ENCODE measurements at places on chromosomes 2 and 18. TPM values are rescaled to one million over a fixed set of nuclear protein-coding genes. Genes with fewer than 3 reads are reported as not detected.
A peak's percentile ranks its signal among the peaks of the same experiment; 100 is the strongest.

MARCHF4 gene
- polyA plus RNA-seq = not detected

CD302 gene
- polyA plus RNA-seq = 16.0 TPM

ALK gene
- polyA plus RNA-seq = not detected

AKAIN1 gene
- polyA plus RNA-seq = not detected

CRACDL gene
- 0.14 TPM for polyA plus RNA-seq

SERPINB5 gene
- not detected for polyA plus RNA-seq

GLB1L gene
- 6.2 TPM for polyA plus RNA-seq

MC2R gene
- not detected for polyA plus RNA-seq

GRCh38 chr2:120740375-120740764 lies 4.7 kb downstream of the GLI2 start:
- no peak for DNase-seq

GRCh38 chr18:36814994-36815393 lies 13.8 kb downstream of the TPGS2 start:
- DNase-seq = no peak

GRCh38 chr2:174350018-174350417 lies 15.3 kb downstream of the SP9 start:
- no peak for DNase-seq

GRCh38 chr2:45706033-45706432 lies 54.6 kb downstream of the PRKCE start:
- no peak for DNase-seq

- no peak for DNase-seq
These were observed 68.9 kb downstream of the RTN4 start for GRCh38 chr2:54981385-54981784.

DNA sequence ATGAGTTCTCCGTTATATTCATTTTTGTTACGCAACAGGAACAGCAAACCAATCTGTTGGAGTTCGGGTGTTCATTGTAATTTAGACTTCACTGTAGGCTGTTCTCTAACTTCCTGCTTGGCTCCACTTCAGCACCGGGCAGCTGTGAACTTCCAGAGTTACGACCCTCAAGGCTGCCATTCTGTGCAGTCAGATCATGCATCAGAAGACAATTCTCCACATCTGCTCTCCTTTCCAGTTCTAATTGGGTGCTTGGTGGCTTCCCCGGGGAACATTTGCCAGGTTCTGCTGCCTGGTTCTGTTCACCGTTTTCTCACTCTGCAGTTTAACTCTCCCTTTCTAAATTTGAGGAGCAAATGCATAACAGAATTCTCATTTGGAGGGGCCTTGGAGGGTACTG lies 237.7 kb downstream of the NYAP2 start:
- DNase-seq = no peak

DNA sequence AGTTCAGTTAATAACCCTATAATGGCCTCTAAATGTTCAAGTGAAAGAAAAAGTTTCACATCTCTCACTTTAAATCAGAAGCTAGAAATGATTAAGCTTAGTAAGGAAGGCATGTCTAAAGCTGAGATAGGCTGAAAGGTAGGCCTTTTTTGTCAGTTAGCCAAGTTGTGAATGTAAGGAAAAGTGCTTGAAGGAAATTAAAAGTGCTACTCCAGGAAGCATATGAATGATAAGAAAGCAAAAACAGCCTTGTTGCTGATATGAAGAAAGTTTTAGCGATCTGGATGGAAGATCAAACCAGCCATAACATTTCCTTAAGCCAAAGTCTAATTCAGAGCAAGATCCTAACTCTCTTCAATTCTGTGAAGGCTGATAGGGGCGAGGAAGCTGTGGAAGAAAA lies 10.1 kb downstream of the PLCL1 start:
- no peak for DNase-seq

GRCh38 chr2:101792208-101792607 lies 94.7 kb downstream of the MAP4K4 start:
- DNase-seq = no peak

GRCh38 chr18:4058179-4058578 lies 396.9 kb downstream of the DLGAP1 start:
- DNase-seq = no peak

DNA sequence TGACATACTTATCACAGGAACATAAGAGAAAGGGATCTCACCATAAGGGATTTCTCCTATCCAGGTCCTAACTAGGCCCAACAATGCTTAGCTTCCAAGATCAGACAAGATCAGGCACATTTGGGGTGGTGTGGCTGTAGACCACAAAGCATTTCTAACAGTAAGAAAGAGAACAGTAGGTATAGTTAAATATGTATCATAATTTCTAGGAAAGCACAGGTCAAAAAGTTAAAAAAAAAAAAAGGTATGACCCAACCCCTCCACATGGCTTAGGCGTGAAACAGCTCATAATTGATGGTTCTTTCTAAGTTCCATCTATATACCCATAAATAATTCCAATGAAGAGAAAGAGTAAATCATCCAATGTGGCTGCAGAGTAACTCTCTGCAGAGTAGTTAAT lies 6.9 kb downstream of the PRKD3 start:
- no peak for DNase-seq

DNA sequence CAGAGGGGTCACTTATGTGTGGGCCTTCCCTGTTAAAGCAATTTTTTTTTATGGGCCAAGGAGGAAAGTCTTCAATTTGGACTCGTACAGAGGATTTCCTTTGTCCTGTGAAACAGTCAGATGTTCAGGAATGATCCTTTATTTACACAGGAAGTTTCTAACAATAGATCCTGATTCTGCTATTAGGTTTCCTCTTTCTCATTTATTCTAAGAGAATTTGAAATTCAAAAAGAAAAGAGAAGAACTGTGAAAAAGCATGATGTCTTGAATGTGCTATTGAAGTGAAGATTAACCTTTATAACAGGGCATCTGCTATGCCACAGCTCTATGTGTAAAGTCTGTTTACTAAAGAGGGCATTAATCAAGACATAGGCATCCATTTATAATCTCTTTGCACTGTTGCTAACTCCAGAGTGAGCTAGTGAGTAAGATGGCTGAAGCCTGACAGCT lies 105.3 kb upstream of the FAM98A start:
- DNase-seq = no peak

DNA sequence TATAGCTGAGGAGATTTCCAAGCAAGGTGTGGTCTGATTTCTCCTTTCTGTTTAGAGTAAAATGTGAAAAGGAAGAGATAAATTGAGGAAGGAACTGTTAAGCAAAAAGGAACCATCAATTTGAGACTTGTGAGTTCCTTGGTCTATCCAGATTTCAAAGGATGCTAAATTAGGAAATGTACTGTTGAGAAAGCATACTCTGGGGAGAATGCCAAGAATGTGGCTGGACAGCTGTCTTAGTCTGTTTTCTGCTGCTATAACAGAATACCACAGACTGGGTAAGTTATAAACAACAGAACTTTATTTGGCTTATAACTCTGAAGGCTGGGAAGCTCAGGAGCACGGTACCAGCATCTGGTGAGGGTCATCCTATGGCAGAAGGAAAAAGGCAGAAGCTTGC lies 1097.2 kb downstream of the TDRD15 start:
- no peak for DNase-seq

GRCh38 chr18:31510319-31510718 lies 12.3 kb downstream of the DSG2 start:
- DNase-seq = peak; percentile 89
